Activated naive CD8-positive, alpha-beta T cell treated with anti-CD3 and anti-CD28 coated beads, Interleukin-2, amount 50 U/mL, for 24 hours (primary cell): ENCODE measurements at places on chromosomes 2 and 18.
A peak's percentile ranks its signal among the peaks of the same experiment; 100 is the strongest.

DNA sequence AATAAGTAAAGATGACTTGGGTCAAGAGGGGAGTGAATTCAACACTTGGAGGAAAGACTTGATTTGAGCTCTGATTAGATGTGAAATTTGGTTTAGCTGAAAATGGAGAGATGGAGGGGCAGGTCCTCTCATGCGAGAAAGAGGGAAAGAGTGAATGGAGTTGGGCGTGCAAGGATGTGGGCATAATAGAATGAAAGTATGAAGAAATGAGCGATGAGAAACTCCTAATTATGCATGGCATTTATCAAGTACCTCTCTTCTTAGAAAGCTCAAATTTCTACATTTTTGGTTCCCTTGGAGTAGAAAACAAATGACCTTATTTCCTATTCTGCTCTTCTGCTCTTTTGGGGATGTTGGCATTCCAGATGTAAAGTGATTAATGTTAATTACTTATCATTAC is 161.5 kb downstream of the PHLPP1 start:
- peaks cover 27% of the 10 kb centered on the region for H3K4me1 ChIP-seq

GRCh38 chr2:169203952-169204351 is 134.6 kb downstream of the DHRS9 start:
- DNase-seq, result no peak
- H3K4me3 ChIP-seq, result no peak overlapping the region
- no peak overlapping the region for H3K27ac ChIP-seq

DNA sequence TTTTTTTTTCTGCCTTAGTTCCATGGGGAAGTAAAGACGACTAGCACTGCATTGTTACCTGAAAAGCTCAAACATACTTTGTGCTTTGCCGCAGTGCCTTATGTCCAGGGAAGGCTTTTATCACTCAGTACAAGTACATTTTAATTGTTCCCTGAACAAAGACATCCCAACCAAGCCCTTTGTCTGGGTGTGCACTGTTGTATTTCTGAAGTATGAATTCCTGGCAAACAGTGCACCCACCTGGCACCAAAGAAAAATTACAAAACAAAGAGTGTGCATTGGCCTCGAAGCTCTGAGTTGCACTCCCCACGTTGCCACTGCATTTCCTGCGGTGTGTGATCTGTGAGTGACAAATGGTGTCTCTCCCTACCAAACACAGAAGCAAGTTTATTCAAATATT is 858.5 kb upstream of the PIK3C3 start:
- H3K36me3 ChIP-seq, result no peaks in the 10 kb centered on the region
- H3K4me3 ChIP-seq, result no peak overlapping the region

- no peak for DNase-seq
- peaks cover 5% of the 10 kb centered on the region for H3K27me3 ChIP-seq
- peaks cover 19% of the 10 kb centered on the region for H3K4me1 ChIP-seq
- H3K27ac ChIP-seq, result no peak overlapping the region
- H3K4me3 ChIP-seq, result no peak overlapping the region
These were observed 7.8 kb upstream of the GPR55 start for GRCh38 chr2:230932556-230933511.

DNA sequence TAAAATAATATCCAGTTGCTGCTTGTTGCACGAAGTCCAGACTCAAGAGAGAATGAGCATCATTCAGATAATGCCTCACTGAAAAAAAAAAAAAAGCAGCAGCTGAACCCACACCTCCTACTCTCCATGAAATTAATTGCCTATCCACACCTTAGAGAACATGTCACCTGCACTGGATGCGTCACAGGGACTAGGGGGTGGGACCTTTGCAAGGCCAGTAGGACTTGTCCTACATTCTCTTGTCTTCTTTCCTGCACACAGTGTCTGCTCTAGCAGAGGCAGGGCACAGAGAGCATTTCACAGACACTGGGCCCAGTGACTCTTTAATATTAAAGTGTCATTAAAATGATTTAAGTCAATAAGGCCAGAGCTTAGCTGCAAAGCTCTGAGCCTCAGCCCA is at the start of gene ABCA12:
TSS of gene ABCA12 (minus strand) at position 148 of the 400 bp plus-strand sequence. CDS start 418 bp downstream, outside the sequence.
- H3K4me3 ChIP-seq, result no peak within 1 kb of the TSS
- H3K36me3 ChIP-seq, result no peaks in the 10 kb centered on the region
- peaks cover 4% of the 10 kb centered on the region for H3K27me3 ChIP-seq
- no peak within 1 kb of the TSS for H3K27ac ChIP-seq

GRCh38 chr2:97743913-97744312 is 30.5 kb downstream of the ZAP70 start:
- peaks cover 84% of the 10 kb centered on the region for H3K4me1 ChIP-seq
- no peak overlapping the region for H3K27ac ChIP-seq
- H3K36me3 ChIP-seq, result peaks cover 40% of the 10 kb centered on the region
- no peak for DNase-seq

GRCh38 chr2:70645733-70646419 is 92.2 kb upstream of the TGFA start:
- H3K36me3 ChIP-seq, result no peaks in the 10 kb centered on the region
- no peak overlapping the region for H3K4me3 ChIP-seq
- H3K4me1 ChIP-seq, result peaks cover 6% of the 10 kb centered on the region
- H3K27ac ChIP-seq, result no peak overlapping the region
- peaks cover 5% of the 10 kb centered on the region for H3K27me3 ChIP-seq

DNA sequence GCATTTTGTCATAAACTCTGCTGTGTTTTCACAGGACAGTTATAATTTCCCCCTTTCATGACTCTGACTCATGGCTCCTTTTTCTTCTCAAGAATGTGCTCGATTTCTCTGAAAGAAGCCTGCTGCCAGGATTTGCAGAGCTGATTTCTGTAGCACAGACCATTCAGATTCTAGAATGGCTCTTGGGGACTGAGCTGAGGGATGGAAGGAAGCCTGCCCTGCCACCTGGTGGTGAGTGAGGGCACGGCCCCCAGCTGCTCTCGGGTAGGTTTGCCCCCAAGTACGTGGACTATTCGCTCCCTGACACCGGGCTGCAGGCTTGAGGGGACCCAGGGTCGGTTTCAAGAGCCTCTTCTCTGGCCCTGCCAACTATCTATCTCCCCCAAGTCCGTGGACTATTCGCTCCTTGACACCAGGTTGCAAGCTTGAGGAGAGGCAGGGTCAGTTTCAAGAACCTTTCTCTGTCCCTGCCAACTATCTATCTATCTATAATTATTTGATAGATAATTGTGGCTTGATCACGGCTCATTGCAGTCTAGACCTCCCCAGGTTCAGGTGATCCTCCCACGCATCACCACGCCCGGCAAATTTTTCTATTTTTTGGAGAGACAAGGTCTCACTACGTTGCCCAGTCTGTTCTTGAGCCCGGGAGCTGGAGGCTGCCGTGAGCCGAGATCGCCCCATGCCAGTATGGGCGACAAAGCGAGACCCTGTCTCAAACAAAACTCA is 1.4 kb upstream of the SMYD5 start:
- peaks cover 7% of the 10 kb centered on the region for H3K27me3 ChIP-seq
- no peak overlapping the region for H3K27ac ChIP-seq
- no peaks in the 10 kb centered on the region for H3K36me3 ChIP-seq
- H3K4me1 ChIP-seq, result peaks cover 33% of the 10 kb centered on the region
- peak; percentile 83 for DNase-seq
